ENCODE measurements at places on chromosomes 5 and 9. TPM values are rescaled to one million over a fixed set of nuclear protein-coding genes. Genes with fewer than 3 reads are reported as not detected.

- no peak for DNase-seq
Measured at GRCh38 chr5:53066088-53066487, 43.5 kb downstream of the MOCS2 start.

DNA sequence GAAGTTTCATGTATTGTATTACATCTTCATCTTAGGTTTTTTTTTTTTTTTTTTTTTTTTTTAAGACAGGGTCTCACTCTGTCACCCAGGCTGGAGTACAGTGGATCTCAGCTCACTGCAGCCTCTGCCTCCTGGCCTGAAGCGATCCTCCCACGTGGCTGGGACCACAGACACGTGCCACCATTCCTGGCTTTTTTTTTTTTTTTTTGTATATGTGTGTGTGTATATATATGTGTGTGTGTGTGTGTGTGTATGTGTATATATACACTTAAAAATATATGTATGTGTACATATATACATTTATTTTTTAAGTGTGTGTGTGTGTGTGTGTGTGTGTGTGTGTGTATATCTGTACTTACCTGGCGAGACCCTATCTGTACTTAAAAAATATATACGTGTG lies 6.6 kb downstream of the DMXL1 start:
- DNase-seq = no peak

Gene JAK2
- 14.0 TPM for total RNA-seq

DNA sequence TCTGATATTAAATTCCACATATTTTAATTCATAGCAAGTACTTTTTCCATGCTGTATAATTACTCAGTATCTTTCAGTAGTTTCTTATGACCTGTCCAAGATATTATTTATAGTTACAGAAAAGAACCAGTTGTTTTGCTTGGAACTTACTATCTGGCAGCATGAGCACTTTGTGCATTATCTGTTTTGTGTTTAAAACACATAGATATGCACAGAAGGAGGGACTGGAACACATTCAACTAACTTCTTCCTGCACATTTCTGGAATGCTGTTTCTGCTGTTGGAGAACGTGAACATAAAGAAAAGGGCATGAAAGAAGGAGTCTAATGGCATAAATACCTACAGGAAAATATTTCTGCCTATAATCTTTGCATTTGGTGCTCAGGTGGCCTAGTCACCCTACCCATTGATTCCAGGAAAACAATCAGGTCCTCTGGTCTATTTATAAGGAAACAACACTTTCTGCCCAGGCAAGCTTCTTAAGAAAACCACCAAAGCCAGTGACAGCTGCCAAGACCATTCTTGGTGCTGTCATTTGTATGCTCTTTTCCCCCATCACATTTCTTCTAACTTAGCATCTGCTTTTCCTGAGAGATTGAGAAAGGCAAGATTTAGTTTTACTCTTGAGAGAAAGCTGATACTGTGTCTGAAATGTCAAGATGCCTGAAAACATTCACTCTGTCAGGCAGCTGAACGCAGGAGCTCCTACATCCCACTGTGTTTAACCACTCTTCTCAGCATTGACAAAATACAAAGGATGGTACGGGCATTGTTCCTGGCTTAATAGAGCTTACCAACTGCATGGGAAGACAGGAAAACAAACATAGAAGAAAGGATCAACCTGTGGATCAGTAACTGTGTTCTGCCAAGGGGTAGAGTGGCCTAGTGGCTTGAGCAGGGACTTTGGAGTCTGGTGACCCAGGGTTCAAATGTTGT lies 40.3 kb downstream of the RAB3C start:
- no peak for DNase-seq

GRCh38 chr5:122102825-122103224 lies 24.8 kb upstream of the LOX start:
- no peak for DNase-seq

Data from adrenal gland (tissue), 19 donors.